ENCODE measurements at places on chromosomes 1 and 21.

- no peak for DNase-seq
These were observed 5.8 kb downstream of the SHISA4 start for GRCh38 chr1:201894343-201895119.

GRCh38 chr1:42000766-42001165 is 82.0 kb upstream of the HIVEP3 start:
- no peak for DNase-seq

- DNase-seq: no peak
These were observed 236.8 kb downstream of the SMYD3 start for GRCh38 chr1:246270236-246270635.

- DNase-seq: no peak
These were observed 29.2 kb upstream of the NEXN start for GRCh38 chr1:77859248-77859647.

DNA sequence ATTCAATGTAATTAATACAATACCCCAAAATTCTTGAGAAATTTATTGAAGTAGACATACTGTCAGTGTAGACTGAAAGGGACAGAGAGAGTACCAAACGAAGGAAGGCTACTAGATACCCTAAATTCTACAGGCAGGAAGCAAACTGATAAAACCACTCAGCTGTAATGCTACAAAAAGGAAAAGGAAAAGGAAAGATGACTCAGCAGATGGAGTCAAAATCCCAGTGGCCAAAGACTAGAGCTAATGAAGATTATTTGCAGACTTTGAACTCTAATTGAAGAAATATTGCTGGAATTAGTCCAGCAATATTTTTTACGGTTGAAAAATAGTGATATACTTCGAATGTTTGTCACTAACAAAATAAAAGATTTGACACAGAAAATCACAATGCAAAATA is 671.9 kb downstream of the BRINP3 start:
- DNase-seq: no peak

DNA sequence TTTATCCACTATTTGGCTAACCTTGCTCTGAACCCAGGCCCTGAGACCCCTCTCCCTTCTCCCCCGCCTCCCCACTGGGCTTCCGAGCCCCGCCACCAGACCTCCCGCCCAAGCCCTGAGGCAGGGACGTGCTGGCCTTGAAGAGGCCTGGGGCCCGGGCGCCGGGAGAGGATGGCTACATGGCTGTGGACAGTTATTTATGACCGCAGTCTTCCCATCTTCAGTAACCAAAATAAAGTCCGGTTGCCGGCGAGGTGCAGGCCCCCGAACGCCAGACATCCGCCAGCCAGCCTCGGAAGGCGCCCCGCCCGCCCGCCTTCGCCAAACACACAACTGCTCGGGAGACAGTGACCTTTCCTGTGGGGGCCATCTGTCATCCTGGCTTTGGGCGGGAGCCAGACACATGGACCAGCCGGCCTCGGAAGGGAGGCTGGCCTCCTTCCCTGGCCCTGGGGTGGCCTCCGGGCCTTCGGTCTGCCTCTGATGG is 69.0 kb downstream of the DHRS3 start:
- no peak for DNase-seq

GRCh38 chr1:48205522-48205921 is 17.0 kb upstream of the SLC5A9 start:
- DNase-seq: no peak

DNA sequence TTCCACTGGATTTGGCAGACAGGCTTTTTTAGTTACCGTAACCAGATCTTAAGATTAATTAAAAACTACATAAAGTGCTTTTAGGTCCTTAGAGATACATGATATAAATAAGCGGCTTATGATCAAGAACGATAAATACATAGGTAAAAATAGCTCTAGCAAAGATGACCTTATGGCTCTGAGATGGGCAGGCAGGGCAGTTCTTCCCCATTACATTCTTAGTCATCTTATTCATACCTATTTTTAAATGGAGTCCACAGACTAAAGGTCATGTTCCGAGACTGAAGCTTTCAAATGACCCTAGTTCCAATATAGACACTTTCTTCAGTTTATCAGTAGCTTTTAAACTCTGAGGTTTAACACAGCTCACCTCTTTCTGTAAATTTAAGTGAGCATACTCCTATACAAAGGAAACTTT is 4.3 kb downstream of the MCL1 start:
- no peak for DNase-seq

DNA sequence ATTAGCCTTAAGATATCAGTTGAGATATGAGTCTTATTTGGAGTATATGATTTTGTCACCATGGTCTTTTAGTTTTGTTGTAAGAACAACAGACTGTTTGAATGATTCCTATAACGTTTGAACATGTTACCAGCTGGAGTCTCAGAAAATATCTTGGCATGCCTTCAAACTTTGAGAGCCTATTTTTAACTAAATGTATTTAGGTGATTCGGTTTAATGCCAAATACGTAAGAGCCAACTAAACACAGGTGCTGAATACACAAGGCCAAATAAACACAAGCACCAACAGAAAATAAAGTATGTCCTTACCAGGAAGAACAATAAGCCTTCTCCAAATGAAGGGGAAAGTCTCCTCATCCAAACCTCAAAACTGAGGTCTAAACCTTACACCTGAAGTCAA is 48.6 kb downstream of the PRKACB start:
- DNase-seq: no peak

- peak; percentile 4 for DNase-seq
These were observed 15.6 kb downstream of the TMPRSS15 start for GRCh38 chr21:18387994-18388393.

DNA sequence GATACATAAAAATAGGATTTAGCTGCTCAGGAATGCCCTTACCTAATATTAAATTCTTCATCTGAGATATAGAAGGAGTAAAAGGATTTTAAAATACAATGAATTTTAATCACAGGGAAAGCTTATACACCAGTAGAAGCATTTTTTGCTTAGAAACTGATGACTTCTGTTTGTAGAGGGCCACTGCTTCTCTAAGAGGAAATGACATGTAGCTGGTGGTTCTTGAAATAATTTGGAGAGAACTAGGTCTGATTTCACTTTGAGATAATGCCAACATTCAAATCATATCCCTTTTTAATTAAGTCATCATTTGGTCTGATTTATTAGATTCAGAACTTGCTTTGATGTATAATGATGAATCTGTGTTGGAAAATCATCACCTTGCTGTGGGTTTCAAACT is 166.6 kb upstream of the SGIP1 start:
- no peak for DNase-seq

- DNase-seq: peak; percentile 70
These were observed 318.5 kb downstream of the NTNG1 start for GRCh38 chr1:107459204-107459904.

Measured in NCI-H446 treated with DMSO at 0.1 percent for 48 hours (cell line).